Stimulated activated CD4-positive, alpha-beta T cell treated with anti-CD3 and anti-CD28 coated beads, Interleukin-4, amount 100 ng/mL, for 4 hours (primary cell): ENCODE measurements at places on chromosomes 1 and 21.

DNA sequence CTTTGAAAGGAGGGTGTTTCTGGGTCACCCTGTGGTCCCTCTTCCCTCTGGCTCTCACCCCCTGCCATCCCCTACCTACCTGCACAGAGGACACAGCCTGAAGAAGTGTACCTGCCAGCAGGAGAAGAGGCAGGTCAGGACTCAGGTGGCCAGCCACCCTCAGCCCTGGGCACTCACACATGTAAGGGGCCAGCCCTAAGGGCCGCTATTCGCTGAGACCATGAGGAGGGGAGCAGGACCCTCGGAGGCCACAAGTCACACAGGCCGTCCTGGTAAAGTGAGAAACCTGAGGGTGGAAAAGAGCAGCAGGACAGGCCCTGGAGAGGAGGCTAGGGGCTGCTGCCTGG is 1.2 kb downstream of the ZNF692 start:
- DNase-seq: no peak

DNA sequence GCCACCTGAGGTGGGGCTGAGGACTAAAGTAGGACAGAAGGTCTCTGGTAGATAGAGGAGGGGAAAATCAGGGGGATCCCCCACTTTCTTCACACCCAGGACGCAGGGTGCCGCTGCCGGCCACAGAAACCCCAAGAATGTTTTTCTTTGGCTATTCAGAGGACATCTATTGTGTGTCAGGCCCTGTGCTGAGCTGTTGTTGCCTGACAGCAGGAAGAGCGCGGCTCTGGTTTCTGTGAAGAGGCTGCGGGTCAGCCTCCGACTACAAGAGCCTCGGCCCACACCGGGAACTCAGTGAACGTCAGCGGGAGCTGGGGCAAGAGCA is 407 bp upstream of the PIGV start:
- no peak for DNase-seq

GRCh38 chr1:203993256-203993655 is 79.7 kb upstream of the SOX13 start:
- DNase-seq: no peak

DNA sequence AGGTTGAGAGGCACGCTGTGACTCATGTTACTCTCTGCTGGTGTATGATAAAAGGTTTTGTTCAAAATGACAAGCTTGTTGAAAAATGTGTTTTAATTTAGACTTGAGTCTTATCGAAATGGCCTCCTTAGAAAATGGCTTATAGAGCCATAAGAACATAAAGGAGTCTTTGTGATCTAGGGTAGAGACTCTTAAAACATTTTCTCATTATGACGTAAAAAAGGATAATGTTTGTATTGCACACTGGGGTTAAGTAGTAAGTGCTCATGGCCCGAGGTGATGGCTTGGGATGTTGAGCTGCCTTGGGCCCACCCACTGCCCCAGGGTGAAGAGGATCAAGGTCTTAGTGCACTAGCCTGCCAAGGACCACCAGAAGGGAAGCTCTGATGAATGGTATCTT is 117.4 kb downstream of the DISC1 start:
- no peak for DNase-seq

- DNase-seq: no peak
These were observed 173.3 kb downstream of the RUNX1 start for GRCh38 chr21:34875830-34876229.

- DNase-seq: no peak
These were observed 45.4 kb upstream of the LRRN2 start for GRCh38 chr1:204730826-204731459.

GRCh38 chr1:1220197-1220596 is 6.2 kb upstream of the TNFRSF4 start:
- no peak for DNase-seq
